Brain (organoid and tissue), 16 donors: ENCODE measurements at places on chromosomes 5 and 9. TPM values are rescaled to one million over a fixed set of nuclear protein-coding genes. Genes with fewer than 3 reads are reported as not detected.

Gene ENHO
- polyA plus RNA-seq = 211 TPM

Gene IL33
- 0.78 TPM for polyA plus RNA-seq

Gene PAEP
- polyA plus RNA-seq = not detected

Gene APBA1
- polyA plus RNA-seq = 13.5 TPM

Gene KCNN2
- polyA plus RNA-seq = 5.1 TPM

Gene ANKRD31
- polyA plus RNA-seq = not detected

Gene C8G
- not detected for polyA plus RNA-seq

Gene FAM219A
- 42.7 TPM for polyA plus RNA-seq

Gene CYLC2
- polyA plus RNA-seq = not detected

Gene POU5F2
- polyA plus RNA-seq = not detected

Gene SOX30
- not detected for polyA plus RNA-seq

Gene AFAP1L1
- polyA plus RNA-seq = 6.2 TPM

Gene PDE6A
- 1.5 TPM for polyA plus RNA-seq

Gene PCDHGA2
- 7.8 TPM for polyA plus RNA-seq

Gene SPATA31A6
- polyA plus RNA-seq = not detected

Gene BTNL8
- 0.42 TPM for polyA plus RNA-seq

Gene GARIN3
- not detected for polyA plus RNA-seq

Gene GPR151
- polyA plus RNA-seq = not detected

Gene GABRA1
- 9.2 TPM for polyA plus RNA-seq

Gene TTC1
- 73.0 TPM for polyA plus RNA-seq

Gene GNA14
- 1.7 TPM for polyA plus RNA-seq

Gene SHISAL2B
- polyA plus RNA-seq = not detected

Gene PCDHB6
- 1.5 TPM for polyA plus RNA-seq

Gene ZNF354C
- 1.8 TPM for polyA plus RNA-seq

Gene PALM2AKAP2
- 0.68 TPM for polyA plus RNA-seq

Gene KIF12
- not detected for polyA plus RNA-seq

Gene CD274
- polyA plus RNA-seq = 0.27 TPM

Gene JAKMIP2
- polyA plus RNA-seq = 14.9 TPM

Gene CER1
- 4.1 TPM for polyA plus RNA-seq

Gene RPL7A
- 5,503 TPM for polyA plus RNA-seq

Gene SEMA4D
- 91.5 TPM for polyA plus RNA-seq

Gene C9orf153
- polyA plus RNA-seq = not detected

Gene PCDHGB5
- 4.0 TPM for polyA plus RNA-seq

Gene NDUFAF2
- 30.6 TPM for polyA plus RNA-seq

Gene CCDC69
- 3.6 TPM for polyA plus RNA-seq

Gene PCDH12
- polyA plus RNA-seq = 3.0 TPM

Gene SPATA9
- 0.34 TPM for polyA plus RNA-seq

Gene INSL6
- not detected for polyA plus RNA-seq

Gene ABITRAM
- 10.4 TPM for polyA plus RNA-seq

Gene AIF1L
- polyA plus RNA-seq = 131 TPM

Gene TLX3
- polyA plus RNA-seq = 11.1 TPM

Gene ARL14EPL
- not detected for polyA plus RNA-seq

Gene CCNI2
- 0.22 TPM for polyA plus RNA-seq

Gene SPINK4
- polyA plus RNA-seq = not detected

Gene REEP2
- polyA plus RNA-seq = 111 TPM

Gene IGFBPL1
- polyA plus RNA-seq = 218 TPM

Gene FOXD4L3
- not detected for polyA plus RNA-seq
